ENCODE measurements at places on chromosomes 11 and 22.

DNA sequence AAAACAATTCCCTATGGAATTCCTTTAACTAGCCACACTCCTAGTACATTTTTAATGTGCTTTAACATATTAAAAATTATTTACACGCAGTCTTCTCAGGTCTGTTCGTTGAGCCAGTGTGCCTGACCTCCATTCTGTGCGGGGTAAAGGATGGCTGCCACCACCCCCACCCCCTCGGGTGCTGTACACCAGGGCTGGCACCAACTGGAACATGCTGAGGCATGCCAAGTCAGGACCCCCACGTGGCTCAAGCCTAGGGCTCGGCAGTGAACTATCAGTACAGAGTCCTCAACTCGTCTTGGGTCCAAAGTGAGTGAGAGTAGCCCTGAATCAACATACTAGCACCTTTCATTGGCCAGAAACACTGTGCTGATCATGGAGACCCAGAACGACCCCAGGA is 32.5 kb upstream of the PHF21B start:
- no peak for DNase-seq

- no peak for DNase-seq
Observed at GRCh38 chr22:40407021-40407761, 36.8 kb downstream of the SGSM3 start.

GRCh38 chr11:132064987-132065620 is 694.7 kb downstream of the NTM start:
- peak; percentile 9 for DNase-seq

DNA sequence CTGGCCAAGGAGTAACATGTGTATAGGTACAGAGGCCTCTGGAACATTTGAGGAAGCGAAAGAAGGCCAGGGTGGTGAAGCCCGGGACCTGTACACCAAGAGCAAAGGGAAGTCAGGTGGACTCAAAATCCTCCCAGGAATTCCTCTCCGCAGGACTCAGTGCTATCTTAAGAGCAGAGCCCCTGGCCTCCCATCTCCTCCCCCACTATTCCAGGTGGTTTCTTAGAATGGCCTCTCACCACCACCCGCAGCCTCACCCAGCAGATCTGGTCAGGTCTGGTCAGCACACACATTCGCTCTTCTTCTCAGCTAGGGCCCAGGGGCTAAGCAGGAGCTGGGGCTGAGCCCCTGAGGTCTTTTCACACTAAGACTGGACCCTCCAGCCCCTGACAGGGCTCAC is 59.1 kb downstream of the SCGB1A1 start:
- DNase-seq = no peak

DNA sequence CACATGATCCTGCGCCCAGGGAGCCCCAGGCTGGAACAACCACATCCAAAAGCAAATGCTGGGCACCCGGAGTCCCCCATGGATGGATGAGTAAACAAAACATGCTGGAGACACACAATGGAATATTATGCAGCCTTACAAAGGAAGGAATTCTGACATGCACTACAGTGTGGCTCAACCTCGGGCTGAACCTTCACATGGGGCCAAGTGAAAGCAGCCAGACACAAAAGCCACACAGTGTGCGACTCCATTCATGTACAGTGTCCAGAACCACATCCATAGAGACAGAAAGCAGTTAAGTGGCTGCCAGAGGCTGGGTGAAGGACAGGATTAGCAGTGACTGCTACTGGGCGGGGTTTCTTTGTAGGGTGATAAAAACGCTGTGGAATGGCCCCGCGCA is 10.1 kb downstream of the POLR3H start:
- DNase-seq = no peak
